ENCODE measurements at places on chromosomes 11 and 22.
A peak's percentile ranks its signal among the peaks of the same experiment; 100 is the strongest.

- DNase-seq, result no peak
Measured at GRCh38 chr11:4748438-4748837, 21.3 kb downstream of the OR51F1 start.

GRCh38 chr11:1854132-1854948, 1.5 kb downstream of the LSP1 start:
- DNase-seq, result no peak

DNA sequence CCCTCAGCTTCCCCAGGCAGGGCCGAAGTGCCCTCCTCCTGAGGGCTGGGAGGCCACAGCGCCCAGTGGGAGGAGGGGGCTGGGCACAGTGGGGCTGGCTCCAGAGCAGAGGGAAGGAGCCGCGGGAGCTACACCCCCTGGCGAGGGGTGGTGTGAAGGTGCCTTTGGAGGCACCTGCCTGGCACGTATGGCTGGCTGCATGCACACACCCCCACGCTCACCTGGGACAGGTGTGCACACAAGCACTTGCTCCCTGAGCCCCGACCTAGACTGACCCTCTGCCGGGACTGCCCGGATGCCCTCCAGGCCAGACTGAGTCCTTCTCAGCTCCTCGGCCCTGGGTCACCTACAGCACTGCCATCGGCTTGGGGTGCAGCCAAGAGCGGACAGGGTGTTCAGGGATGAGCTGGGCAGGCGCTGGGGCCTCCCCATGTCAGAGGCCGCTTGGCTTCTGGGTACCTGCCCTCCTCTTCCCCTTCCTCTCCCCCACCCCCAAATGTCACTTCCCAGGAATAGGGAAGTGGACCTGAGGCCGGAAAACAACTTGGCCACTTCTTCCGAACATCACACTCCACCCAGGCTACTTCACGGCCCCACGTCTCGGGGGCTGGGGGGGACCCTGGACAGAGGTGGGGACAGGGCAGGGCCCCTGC, 7.4 kb upstream of the PIM3 start:
- DNase-seq, result no peak

- no peak for DNase-seq
Measured at GRCh38 chr11:75031224-75031753, 42.6 kb downstream of the NEU3 start.

- DNase-seq, result no peak
Measured at GRCh38 chr11:123559523-123559955, 94.9 kb downstream of the SCN3B start.

DNA sequence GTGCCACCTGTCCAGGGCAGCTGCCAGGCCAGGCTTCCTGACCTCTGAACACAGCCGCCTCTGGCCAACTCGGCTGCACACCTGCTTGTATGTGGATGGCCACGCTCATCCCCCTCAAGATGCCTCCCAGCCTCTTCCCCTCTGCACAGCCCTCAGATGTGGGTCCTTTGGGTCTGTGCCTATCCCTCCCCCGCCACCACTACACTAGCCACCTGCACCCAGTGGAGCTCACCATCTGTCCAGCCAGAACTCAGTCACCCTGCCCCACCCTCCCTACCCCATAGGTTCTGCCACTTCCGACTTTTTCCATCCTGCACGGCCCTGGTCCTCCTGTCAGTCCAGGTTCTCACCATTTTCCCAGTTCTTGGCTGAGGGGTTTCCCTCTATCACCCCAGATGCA, 44.6 kb downstream of the PHF21B start:
- no peak for DNase-seq

GRCh38 chr22:33418484-33418883, 360.3 kb upstream of the SYN3 start:
- DNase-seq, result peak; percentile 16

DNA sequence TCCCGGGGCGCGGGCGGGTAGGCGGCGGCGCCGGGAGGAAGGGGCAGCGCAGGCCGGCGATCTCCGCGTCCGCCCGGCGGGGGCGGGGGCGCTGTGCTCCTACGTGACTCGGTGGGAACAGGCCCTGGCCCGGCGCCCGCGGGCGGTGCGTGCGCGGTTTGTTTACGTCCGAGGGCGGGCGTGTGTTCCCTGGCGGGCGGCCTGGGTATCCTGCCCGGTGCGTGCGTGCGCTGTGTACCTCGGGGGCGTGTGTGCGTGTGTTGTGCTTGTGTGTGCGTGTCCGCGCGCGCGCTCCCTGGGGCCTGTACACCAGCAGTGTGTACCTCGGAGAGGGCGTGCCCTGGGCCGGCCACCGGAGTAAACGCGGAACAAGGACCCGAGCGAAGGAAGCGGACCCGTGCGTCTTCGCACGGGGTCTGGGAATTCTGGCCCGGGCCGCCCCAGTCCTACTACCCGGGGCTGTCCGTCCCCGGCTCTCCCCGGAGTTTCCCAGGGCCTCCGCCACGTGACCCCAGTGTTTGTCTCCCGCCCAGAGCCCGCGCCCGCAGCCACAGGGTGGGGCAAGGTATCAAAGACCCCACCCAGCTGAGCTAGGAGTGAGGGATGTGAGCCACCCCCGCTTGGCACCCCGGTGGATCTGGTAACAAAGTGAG, 769 bp downstream of the MAFF start:
- peak; percentile 70 for DNase-seq

DNA sequence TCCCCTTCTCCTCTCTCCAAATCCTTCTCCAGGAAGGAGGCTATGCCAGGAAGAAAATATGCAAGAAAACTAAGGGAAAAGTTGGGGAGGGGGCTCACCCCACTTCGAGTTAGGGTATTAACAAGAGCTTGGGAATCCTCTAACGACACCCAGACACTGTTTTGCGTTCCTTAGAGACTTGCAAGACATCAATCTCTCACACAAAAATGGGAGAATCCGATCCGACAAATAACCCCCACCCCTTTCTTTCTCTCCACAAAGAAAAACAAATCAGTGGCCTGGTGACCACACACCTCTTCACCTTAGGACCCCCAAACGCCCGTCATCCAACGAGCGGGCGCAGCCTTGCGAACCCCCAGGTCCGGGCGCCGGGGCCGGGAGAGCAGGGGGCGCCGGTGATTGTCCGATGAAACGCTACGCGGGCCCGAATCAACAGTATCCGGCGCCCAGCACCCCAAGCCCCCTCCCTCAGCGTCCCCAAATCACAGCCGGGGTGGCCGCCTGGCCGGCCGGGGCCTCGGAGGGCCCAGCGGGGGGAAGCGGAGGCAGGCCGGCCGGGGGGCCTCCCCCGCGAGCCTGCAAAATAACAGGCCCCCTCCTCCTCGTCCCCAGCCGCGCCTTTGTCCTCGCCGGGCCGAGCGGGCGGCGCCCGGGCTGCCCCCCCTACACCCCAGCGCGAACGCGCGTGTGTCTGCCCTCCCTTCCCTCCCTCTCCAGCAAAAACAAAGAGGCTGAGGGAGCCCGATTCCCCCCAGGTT, 690 bp downstream of the CSNK1E start:
- peak; percentile 70 for DNase-seq

DNA sequence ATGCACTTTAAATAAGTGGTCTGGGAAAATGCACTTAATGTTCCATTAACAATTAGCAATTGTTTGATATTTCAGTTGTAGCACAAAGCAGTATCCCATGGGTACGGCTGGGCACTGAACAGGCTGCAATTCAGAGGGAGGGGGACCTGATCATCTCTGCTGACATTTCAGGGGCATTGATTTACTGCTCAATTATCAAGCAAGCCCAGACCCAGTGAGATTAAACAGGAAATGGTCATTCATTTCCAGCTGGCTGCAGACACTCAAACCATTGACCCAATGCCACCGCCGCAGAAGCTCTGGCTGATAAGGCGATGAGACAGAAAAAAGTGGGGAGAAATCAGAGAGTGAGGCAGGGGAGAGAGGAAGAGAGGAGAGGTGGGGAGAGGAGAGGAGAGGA, 1.2 kb downstream of the GPR83 start:
- no peak for DNase-seq

DNA sequence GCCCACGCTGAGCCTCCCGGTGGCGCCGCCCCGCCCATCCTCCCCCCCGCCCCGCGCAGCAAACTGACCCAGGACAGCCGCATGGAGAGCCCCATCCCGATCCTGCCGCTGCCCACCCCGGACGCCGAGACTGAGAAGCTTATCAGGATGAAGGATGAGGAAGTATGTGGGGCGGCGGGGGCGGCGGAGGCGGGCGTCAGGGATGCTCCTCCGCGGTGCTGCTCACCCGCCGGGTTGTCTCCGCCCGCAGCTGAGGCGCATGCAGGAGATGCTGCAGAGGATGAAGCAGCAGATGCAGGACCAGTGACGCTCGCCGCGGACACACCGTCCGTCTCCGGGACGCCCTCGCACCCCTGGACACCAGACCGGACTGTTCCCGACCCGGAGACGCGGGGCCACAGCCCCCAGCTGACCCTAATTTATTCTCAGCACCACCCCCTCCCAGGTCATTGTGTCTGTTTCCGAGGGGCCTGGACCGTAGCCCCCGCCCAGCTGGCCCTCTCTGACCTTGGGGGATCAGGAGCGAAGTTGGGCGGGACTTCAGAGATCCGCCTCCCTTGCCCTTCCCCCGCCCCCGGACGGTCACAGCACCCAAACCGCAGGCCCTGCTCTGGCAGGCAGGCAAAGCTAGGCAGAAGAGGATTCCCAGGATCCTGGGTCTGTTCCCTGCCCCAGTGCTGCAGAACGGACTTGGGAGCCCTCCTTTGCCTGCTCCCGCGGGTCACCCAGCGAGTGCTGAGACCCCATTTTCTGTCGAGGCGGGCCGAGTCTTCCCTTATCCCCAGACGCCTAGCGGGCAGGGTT, 959 bp upstream of the GP1BB start:
- DNase-seq, result no peak

DNA sequence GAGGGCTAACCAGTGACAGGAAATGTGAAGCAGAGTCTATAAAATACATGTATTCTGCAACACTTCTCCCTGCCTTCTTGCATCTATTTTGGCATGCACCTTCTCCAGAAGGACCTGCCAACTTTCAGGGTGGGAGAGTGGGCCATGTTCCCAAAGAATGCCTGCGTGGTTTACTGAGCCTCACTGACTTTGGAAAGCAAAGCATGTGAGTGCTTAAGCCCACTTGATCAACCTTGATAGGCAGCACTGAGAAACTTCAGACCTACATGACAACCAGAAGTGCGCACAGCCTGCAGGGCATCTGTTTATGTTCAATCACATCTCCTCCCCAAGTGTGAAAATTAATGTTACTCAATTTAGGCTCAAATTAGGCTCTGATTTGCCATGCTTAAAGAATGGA, 69.2 kb downstream of the AMOTL1 start:
- no peak for DNase-seq

DNA sequence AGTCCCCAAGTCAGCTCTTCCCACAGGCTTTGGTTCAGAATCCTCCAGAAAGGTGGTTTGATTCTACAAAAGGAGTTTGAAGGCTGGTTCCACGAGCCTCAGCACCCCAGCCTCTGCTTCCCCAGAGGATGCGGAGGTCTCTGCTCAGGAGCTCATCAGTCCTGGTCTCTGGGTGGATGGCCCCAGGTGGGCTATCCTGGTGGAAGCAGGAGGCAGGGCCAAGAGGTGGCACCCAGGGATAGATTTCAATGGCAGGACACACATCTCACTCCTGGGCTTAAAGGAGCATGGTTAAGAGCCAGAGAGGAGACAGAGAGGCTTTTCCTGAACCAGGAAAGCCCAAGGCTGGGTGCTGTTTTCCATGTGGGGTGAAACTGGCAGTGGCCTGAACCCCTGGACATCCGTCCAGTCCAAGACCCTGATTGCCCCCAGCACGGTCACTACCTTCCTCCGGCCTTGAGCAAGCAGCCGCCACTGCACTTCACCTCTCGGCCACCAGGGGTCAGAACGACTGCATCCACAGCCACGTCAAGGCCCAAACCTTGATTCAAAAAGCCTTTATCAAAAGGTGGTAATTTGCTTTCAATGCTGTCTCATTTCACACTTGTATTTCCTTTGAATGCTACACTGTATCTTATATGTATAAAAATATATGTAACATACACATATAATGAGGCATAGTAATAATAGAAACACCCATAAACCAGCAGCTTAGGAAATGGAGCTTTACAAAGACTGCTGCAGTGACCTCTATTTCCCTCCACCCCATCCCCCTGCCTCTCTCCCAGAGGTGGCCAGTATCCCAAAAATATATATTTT, 19.3 kb upstream of the FXYD2 start:
- DNase-seq, result peak; percentile 71

DNA sequence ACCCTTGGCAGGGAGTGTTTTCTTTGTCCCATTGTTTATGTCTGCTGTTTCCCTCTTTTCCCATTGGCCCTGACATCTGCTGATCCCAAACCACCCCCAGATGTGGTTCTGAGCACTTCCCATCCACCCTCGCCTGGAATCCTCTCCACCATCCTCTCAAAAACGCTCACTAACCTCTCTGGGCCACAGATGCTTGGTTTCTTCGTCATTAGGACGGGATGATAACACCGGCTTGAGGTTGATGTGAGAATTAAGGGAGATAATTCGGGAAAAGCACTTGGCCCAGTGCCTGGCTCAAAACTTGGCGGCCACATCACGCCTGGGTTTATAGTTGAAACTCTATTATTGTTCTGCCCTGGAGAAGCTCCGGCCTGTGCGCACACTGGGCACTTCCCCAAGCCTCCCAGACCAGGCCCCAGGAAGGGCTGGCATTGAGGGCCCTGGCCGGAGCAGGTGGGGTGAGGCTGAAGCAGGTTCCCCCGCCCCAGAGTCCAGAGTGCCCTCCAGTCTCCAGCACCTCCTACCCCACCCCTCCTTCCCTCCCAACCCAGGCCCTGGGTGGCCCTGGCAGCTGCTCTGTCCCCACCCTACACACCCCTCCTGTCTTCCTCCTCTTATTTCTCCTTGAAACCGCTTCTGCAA, 63.7 kb downstream of the CYTH4 start:
- no peak for DNase-seq

All from iPS-NIHi11 (cell line).